ENCODE measurements at places on chromosomes 2 and 18.

DNA sequence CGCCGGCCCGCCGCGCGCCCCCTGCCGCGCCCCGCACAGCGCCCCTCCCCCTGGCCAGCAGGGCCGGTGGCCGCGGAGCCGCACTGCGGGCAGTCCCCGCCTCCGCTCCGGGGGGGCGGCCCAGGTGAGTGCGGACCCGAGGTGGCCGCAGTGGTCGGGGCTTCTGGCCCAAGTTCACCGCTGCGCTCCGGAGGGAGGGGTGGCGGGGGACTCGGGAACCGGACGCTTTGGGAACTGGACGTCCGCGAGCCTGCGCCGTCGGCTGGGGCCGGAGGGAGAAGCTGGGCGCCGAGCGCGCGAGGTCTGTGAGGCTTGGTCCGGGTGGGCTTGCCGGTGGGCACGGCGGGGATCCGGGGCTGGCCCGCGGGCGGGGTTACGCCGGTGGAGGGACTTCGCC lies 591 bp upstream of the LDLRAD4 start:
- peak; percentile 63 for DNase-seq

GRCh38 chr2:9419541-9419940 lies 3.8 kb downstream of the ITGB1BP1 start:
- DNase-seq, result no peak

GRCh38 chr2:129008055-129008880 lies 689.6 kb upstream of the HS6ST1 start:
- no peak for DNase-seq

- no peak for DNase-seq
These were observed 116.0 kb downstream of the CELF4 start for GRCh38 chr18:37449618-37450017.

GRCh38 chr18:23378302-23378686 lies 74.8 kb upstream of the RIOK3 start:
- DNase-seq, result no peak

GRCh38 chr2:15829985-15830384 lies 110.4 kb upstream of the MYCN start:
- DNase-seq, result no peak

DNA sequence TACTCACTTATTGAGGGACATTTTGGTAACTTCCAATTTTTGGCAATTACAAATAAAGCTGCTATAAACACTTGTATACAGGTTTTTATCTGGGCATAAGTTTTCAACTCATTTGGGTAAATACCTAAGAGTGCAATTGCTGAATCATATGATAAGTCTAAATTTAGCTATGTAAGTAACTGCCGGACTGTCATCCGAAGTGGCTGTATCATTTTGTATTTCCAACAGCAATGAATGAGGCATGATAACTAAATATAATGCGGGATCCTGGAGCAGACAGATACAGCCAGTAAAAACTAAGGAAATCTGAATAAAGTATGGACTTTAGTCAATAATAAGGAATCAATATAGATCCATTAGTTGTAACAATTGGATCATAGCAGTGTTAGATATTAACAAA lies 156.5 kb upstream of the RMP24 start:
- no peak for DNase-seq

DNA sequence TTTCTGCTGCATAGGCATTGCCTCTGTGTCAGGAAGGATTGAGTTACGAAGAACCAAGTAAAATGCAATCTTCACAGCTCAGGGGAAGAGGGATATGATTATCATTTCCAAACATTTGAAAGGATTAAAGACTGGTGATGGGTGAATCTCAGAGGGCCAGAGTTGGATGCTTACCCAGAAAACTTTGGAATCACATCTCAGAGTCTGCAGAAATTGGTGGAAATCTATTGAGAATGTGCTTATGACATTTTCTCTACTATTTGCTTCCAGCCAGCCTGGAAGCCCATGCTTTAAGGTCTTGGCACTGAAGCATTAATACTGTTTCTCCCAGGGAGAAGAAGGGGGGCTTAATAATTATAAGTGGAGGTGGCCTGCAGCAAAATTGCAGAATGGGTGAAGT lies 1301.4 kb upstream of the PIK3C3 start:
- DNase-seq, result no peak
